Cerebellar cortex (tissue), 1 donor: ENCODE measurements at places on chromosomes 7 and 10.

DNA sequence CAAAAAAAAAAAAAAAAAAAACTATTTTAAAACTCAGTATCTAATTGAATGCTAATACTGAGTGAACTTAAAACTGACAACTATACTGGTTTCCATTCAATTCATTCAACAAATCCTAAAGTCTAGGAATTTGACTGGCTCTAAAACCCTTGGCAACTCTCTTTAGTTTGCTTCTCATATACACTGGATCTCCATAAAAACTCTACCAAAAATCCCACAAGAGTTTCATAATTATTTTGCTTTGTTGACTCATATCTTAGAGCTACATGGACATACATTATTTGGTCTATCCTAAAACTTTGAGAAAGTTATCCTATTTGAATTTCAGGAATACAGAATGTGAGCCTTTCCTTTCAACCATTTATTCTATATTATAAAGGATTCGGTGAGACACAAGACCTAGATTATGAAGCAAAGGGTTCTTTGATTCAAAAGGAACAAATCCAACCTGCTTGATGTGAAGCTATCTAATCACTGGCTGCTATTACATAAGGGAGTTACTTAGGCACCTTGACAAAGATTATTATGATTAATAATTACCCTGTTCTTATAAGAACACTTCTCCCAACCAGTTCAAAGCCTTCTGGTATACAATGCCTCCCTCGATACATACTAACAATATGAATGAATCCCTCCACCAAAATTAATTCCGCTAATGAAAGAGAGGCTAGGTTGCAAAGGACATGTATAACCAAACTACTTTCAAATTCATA is 15.8 kb upstream of the KMT2E start:
- DNase-seq: no peak

DNA sequence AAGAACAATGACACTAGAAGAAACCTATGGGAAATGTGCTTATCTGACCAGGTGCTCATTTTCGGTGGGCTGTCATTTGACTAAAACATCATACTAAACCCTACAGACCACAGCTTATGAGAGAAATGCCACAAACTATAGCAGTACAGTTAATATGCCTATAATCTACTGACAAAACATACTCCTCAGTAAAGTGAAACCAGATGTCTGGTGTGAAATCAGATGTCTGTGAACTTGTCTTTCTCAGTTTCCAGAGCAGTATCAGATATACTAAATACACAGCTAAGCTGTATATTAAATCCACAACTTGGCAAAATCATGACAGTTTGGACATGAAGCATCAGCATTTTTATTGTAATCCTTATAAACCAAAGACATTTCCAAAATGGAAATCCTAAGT is 3.3 kb downstream of the IMMP2L start:
- no peak for DNase-seq

GRCh38 chr10:130820880-130821482 is 490.5 kb downstream of the TCERG1L start:
- DNase-seq: no peak

- DNase-seq: no peak
Observed at GRCh38 chr7:85185424-85186082, 1.3 kb downstream of the SEMA3D start.

DNA sequence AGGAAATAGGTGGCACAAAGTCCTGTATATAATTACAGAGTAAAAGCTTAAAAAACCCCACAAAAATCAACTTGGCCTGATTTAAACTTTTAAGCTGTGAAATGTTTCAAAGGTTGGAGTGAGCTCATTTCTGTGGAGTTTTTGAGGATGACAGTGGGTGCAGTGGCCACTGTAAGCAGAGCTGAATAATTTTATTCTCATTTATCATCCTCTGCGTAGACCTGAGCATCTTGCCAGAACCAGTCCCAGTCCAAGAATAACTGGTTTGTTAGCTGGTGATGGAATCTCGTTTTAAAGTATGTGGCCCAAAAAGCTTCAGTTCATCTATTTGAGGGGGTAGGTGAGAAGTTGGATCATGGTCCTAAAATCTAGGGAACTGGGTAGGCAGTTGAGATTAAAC is 4.4 kb downstream of the BMPER start:
- no peak for DNase-seq

GRCh38 chr10:6239213-6239991 is 36.7 kb downstream of the PFKFB3 start:
- peak; percentile 11 for DNase-seq

- no peak for DNase-seq
Observed at GRCh38 chr10:122078965-122079795, 90.2 kb downstream of the TACC2 start.

- DNase-seq: no peak
Observed at GRCh38 chr10:123576706-123577105, 89.4 kb upstream of the GPR26 start.

DNA sequence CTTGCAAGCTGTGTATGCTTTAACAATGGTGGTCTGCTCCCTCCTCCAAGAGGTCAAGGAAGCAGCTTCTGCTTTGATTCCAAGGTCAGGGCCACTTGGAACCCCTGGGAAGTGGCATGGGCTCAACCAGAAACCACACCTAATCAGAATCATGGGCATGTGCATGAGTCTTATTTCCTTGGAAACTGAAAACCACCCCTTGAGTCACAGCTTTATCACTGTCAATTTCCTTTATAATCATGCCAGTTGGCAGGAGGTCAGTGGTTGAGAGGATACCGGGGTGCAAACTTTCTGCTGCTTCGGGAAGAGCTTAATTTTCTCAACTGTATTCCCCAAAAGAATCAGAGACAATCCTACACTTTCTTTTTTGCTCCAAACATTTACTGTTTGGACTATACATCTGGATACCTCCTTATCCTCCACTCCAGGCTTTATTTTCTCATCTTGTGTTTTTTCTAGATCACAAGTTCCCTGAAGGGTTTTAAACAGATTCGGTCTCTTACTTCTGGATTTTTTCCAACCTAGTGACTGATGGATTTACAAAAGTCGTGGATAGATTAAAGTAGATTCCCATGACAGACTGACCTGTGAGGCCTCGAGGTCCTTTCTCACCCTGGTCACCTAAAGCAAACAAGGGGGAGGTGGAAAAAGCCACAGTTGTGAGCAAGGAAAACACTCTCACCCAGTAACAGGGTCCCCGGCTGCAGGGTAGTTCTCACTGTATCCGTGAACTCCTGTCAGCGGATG is 36.0 kb downstream of the COL17A1 start:
- no peak for DNase-seq

- DNase-seq: no peak
Observed at GRCh38 chr7:101154693-101155102, 422 bp downstream of the AP1S1 start.

GRCh38 chr10:88848499-88848898 is 3.1 kb downstream of the ANKRD22 start:
- no peak for DNase-seq

DNA sequence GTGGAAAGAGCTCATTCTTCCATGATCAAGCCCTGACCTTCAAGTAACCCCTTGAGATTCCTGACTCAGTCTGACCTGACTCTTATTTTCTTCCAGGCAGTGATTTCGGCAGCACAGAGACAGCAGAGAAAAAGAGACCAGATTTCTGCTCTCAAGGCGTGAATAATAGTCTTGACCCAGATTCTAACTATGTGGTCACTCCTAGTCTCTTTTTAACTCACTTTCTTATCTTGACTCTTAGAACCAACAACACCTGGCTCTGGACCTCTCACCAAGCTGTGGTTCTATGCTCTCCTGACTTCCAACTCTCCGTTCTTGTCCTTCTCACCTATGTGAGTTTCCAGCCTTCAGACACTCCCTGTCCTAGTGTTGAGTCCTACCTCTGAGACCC is 36.9 kb upstream of the KDM7A start:
- no peak for DNase-seq

DNA sequence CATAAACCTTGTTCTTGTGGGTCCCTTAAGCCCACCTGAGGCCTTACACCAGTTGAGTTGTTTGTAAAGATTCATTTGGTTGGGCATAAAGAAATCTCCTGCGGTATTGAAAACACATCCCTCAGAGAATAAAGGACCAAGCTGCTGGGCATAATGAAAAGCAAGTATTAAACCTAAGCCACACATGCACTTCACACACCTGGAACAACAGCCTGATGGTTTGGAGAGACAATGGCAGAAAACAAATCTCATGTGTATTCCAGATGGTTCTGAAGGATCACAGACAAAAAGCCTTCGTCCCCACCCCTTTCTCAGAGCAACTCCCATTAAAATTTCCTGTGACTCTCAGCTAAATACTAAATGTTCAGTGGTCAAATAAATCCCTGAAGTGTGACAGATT is 44.2 kb downstream of the FEZF1 start:
- DNase-seq: no peak

DNA sequence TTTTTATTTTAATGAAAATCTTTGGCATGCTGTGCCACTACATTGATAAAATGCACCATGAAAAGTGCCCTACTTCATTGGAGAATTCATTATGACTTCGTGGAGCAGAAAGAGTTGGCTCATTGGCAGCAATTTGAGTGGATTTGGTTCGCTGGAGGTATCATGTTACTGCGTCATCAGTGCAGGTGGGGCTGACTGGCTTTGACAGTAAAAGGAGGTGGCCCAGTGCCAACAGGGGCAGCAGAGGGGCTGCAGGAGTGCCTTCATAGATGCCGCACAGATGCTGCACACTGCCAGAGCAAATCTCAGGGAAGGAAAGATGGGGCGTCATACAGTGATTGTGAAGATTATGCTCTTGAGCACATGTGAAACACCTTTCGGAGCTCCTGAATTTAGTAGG is 22.2 kb downstream of the FZD1 start:
- DNase-seq: no peak

- no peak for DNase-seq
Observed at GRCh38 chr7:140212100-140212881, 35.5 kb upstream of the KDM7A start.

GRCh38 chr7:18356191-18356645 is 139.3 kb upstream of the HDAC9 start:
- peak; percentile 46 for DNase-seq

DNA sequence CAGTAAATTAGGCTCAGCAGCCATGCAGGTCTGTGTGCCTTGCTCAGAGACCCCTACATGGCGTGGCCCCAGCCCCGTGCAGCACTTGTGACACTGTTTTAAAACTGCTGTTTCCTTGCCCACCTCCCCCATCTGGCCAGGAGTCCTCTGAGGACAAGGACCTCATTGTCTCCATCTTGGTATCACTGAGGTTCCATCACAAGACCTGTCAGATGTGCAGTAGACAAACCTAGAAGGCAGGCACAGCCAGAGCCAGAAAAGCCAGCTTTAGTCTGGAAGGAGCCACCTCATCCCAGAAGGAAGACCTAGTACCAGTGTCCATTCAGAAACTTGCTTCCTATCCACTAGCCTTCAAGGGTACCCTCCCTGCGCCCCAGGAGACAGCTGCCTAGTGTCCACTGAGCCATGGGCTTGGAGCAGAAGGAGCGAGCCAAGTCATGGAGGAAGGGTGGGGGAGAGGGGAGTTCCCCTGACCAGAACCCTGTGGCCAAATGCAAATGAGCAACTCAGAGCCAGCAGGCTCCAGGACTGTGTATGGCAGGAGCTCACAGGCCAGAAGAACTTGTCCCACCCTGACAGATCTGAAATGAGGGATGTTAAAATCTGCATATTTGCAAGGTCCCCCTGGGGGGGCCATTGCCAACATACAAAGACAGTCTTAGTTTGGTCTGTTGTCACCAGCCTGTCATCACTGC is 176.1 kb downstream of the SH3PXD2A start:
- no peak for DNase-seq

DNA sequence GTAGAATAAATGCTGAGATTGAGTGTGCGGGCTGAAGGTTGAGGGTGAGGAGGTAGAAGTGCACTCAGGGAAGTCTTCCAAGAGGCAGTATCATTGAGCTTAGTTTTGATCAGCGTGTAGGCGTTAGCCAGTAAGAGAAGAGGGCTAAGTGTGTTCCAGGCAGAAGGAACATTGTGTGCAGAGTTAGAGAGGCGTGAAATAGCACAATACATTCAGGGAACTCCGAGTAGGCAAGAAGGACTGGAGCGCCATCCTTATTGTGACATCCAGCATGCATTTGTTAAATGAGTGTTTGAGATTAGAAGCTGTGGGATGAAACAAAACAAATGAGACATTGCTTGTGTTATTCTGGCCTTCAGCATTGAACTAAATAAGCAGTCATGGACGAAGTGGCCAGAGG is 140.9 kb upstream of the MKLN1 start:
- no peak for DNase-seq

- no peak for DNase-seq
Observed at GRCh38 chr10:62054830-62055229, 153.3 kb downstream of the ARID5B start.

- DNase-seq: no peak
Observed at GRCh38 chr10:93997546-93997945, 3.8 kb downstream of the PLCE1 start.

DNA sequence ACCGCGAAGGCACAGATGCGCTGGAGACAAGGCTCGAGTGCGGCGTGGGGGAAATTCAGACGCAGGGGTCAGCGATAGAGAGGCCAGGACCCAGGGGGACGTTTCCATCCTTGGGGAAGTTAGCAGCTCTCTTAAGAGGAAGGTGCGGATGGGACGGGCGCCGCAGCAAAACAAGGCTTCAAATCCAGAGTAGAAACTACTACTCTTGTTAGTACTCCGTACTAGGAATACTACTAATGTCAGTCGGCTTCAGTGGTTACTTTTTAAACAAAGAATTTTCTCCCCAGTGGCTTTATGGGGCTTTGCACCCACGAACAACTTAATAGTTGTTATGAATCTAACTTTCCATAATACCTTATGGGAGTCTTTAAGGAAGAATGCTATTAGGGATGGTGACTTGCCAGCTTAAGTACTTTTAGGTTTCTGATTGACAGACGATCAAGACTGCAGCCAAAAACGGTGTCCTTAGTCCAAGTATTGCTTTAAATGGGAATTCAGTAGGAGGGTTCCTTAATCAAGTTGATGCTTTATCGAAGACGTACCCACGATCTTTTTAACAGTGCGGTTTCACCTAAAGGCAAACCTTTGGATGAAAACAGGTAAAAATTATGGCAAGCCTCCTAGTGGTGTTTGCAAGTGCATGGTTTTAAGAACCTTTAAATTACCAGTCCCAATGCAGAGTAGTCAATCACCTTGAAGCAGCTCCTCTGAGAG is 812 bp upstream of the IDE start:
- DNase-seq: no peak

DNA sequence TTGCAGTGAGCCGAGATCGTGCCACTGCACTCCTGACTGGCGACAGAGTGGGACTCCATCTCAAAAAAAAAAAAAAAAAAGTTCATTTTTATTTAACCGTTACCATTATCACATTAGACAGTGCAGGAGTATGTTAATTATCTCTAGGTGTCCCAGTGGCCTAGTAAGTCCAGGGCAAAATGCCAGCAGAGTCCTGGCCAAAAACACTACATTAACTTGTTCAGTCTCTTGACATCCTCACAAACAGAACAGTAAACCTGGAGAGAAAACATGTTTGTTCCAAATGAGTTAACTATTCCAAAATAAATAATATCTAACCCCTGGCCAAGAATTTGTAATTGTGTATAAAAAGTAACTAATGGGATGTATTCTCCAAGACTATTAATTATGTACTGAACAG is 43.2 kb downstream of the PTPRZ1 start:
- DNase-seq: no peak

DNA sequence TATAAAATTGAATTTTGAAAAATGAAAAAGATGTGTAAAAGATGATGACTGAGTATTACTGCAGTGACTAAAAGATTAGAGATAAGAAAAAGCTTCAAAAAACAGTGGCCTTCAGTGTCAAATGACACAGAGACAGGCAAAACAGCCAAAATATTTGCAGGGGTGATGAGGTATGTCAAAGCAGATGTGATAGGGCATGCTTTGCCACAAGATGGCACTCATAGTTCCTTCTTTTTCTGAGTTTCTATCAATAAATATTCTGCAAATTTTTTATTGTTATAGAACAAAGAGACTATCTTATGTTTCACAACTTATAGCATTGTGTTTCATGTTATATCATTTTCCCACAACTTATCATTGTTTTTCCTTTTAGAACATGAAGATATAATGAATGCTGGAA is 344.1 kb upstream of the HPS1 start:
- no peak for DNase-seq
